NCI-H69 (cell line): ENCODE measurements at places on chromosomes 12 and 14.

GRCh38 chr12:46373301-46374296 is 1.0 kb upstream of the SLC38A2 start:
- peak; percentile 69 for DNase-seq

- peak; percentile 97 for DNase-seq
Observed at GRCh38 chr14:34699873-34700621, 14.3 kb downstream of the CFL2 start.

DNA sequence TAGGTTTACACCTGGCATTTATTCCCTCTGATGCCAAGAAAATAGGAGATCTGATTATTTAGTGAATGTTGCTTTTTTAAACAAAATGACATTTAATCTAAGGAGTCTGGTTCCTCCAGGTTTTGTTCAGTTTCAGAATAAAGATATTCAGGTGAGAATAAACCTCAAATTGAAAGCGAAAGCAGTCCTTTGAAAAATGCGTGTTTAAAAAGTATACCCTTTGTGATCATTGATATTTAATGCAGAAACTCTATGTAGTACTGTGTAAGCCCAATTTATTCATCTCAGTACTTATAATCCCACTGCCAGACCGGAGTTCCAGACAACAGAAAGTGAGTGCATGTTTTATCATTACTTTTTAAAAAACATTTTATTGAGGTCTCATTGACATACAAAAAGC is 210.2 kb downstream of the KCNC2 start:
- DNase-seq: no peak

DNA sequence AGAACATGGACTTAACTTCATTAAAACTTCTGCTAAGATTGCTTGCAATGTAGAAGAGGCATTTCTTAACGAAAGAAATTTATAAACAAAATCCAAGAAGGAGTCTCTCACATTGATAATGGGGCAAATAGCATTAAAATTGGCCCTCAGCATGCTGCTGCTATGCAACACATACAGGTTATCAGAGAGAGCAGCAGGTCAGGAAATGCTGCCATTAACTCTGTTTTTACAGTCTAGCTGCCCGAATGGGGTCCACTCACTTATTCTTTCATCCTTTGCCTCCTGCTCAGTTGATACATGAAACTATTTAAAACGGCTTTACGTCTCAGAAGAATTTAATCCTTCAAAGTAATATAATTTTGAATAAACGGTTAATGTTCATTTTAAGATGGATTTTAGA is 620.4 kb downstream of the SLC16A7 start:
- no peak for DNase-seq

DNA sequence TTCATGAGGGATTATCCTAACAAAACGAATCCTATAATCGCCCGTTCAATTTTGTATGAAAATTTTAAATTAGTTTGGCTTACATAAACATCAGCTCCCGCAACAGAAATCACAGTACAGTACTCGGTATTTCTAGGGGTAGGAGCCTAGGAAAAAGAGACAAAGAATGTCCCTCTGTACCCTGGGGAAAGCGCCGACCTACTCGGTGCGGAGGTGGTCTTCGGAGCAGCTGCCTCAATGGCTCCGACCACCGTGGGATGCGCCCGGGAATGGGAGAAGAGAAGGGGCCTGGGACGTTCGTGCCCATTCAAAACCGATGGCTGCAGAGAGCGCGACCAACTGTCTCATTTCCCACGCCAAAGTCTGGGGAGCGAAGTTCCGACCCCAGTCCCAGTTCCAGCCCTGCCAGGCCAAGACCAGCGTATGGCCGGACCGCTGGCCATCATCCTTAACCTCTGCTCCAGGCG is 618 bp downstream of the GNPNAT1 start:
- no peak for DNase-seq

DNA sequence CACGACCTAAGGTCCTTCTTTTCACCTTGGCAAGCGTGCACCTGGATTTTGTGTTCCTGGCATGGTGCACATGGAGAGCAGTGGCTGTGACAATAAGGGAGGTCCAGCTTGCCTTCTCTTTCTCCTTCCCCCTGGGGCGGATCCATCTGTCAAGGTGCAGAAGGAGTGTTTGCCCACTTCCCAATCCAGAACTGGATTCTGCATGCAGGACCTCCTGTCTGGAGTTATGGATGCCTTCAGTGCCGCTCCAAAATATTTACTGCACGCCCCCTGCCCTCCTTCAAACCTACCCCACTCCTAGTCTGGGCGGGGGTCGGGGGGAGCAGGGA is 192.7 kb downstream of the DPF3 start:
- peak; percentile 79 for DNase-seq

- DNase-seq: no peak
Observed at GRCh38 chr12:132161796-132162507, 17.7 kb downstream of the NOC4L start.

- peak; percentile 31 for DNase-seq
Observed at GRCh38 chr12:81255456-81255855, 177.6 kb downstream of the ACSS3 start.

- DNase-seq: no peak
Observed at GRCh38 chr12:161823-162222, 52.1 kb downstream of the SLC6A12 start.

- DNase-seq: no peak
Observed at GRCh38 chr12:72499244-72499643, 227.1 kb downstream of the TRHDE start.

DNA sequence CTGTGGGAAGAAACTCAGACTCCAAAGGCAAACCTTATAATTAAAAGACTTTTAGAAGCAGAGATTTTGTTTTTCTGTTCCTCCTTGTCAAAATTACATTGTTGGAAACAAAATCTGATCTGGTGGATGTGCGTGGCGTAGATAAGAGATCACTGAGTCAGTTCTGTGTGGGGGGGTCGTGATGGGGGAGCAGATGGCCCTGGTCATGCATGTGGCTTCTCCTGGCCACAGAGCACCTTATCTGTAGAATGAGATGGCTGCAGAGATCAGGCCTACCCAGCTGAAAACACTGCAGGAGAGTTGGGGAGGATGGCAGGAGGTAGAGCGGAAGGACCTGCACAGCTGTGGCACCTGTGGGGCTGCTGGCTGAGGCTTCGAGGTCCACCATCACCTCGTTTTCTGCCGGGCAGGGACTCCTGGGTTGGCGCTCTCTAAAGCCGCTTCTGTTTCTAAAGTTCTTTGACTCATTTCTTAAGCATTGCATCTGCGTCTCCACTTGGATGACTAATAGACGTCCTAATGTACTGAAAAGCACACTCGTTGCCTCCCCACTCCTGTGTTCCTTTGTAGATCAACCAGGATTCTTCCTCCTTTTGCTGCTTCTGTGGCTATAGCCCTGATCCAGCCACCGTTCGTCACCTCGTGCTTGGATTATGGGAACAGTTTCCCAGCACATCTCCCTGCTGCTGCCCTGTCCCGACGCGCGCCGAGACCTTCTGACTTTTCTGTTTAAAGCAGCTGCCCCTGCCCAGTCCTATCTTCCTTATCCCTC is 93.4 kb downstream of the TSPAN9 start:
- DNase-seq: no peak

GRCh38 chr14:23376482-23377197 is at the start of gene CMTM5:
TSS of gene CMTM5 (plus strand) at chr14:23377046. CDS start at chr14:23377252, 206 bp downstream.
- DNase-seq: peak; percentile 30
